Uterus (tissue), 4 donors: ENCODE measurements at places on chromosomes 13 and 19.

DNA sequence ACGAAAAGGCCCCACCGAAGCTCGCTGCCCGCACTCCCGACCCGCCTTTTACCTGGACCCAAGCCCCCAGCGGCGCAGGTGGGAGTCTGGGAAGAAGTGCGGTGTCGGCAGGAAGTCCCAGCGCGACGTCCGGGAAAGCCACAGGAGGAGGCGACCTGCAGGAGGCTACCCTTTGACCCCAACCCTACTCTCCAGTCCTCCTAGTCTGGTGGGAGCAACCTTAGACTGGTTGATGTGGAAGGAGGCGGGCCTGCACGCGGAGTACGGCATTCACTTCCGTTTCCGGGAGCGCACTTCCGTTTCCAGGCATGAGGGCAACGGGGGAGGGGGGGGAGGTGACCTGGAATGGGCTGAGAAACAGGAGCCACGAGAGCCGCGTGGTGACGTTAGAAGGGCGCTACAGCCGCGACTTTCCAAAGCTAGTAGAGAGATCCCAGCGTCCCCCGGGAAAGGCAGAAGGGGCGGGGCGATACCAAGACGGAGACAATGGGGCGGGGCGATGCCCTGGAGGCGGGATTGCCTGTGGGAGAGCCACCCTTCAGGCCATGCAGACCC is 28.5 kb downstream of the ZNF266 start:
- DNase-seq = peak; percentile 57

DNA sequence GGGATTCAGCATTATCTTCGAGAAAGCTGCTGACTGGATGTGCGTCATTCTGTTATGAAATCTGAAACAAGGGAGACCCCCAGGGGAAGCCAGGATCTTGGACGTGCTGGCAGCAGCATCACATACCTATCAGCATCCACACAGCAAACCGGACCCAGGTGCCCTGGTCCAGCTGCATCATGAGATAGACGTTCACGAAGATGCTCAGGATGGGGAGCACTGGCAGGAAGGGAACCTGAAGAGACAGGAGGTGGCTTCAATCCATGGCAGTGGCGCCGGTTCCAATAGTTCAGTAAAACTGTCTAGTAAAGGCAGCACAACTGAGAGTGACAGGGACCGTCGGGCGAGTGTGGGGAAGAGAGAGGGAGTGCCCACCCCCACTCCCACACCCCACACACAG is 79.5 kb downstream of the SLC7A1 start:
- DNase-seq = no peak

GRCh38 chr13:108326309-108326708 is 56.8 kb downstream of the TNFSF13B start:
- DNase-seq = no peak

DNA sequence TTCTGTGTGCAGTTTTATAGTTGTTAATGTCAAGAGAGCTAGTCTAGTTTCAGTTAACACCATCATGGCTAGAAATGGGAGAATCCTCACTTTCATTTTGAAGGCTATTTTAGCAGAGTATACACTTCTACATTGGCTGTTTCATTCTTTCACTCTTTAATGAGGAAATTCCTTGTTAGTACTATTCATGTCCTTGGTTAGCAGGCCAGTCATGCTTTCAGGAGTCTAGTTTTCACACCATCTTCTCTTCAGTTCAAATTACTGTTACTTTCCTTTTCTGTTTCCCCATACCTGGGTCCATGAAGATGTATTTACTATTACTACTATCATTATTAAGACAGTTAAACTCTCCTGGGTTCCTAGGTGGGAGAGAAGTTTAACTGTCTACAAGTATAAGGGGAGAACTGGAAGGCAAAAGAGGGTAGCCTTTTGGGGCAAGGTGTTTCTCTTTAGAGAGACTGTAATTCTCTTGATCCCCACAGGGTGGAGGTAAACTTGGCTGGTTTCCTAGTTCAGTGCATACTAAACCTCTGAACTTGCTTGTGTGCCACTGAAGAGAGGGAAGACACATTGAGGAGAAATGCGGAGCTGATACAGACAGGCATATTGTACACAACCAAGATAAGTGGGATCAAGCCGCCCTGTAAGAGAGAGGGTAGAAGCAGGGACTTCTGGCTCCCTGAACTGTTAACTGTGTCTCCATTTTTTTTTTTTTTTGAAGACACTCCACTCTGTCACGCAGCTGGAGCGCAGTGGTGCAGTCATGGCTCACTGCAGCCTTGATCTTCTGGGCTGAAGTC is 41.3 kb upstream of the IGFL4 start:
- DNase-seq = peak; percentile 30

DNA sequence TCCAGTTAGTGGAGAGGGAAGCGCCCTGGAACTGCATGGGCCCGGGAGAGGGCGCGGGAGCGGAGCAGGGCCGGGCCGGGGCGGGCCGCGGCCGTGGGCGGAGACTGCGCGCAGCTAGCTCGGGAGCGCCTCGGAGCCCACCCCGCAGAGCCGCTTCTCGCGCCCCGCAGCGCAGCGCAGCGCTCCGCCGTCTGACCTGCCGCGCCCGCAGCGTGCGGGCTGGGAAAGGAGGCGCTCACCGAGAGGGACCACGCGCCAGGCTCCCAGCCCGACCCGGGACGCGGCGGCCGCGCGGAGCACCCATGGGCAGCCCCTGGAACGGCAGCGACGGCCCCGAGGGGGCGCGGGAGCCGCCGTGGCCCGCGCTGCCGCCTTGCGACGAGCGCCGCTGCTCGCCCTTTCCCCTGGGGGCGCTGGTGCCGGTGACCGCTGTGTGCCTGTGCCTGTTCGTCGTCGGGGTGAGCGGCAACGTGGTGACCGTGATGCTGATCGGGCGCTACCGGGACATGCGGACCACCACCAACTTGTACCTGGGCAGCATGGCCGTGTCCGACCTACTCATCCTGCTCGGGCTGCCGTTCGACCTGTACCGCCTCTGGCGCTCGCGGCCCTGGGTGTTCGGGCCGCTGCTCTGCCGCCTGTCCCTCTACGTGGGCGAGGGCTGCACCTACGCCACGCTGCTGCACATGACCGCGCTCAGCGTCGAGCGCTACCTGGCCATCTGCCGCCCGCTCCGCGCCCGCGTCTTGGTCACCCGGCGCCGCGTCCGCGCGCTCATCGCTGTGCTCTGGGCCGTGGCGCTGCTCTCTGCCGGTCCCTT is at the start of gene MLNR:
Gene MLNR (plus strand): TSS at position 303 of the 820 bp plus-strand sequence. CDS start 0 bp downstream, at position 303.
- DNase-seq = no peak

GRCh38 chr13:99347911-99348451 is 40.8 kb upstream of the GPR183 start:
- no peak for DNase-seq

- DNase-seq = no peak
These were observed 29.0 kb downstream of the ARID3A start for GRCh38 chr19:954672-955494.

DNA sequence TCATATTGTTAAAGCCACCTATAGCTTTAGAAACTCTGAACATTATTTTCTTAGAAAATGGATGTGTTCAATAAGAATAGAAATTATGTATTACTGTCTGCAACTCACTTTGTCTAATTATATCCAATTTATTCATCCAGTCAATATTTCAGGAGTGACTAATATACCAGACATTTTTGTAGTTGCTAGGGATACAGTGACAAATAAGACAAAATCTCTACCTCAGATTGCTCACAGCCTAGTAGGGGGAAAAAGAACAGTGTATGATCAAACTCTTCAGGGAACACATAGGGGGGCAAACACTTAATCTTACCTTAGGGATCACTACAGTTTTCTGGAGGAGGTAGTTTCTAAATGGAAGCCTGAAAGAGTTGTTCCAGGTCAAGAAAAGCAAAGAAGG is 8.6 kb downstream of the BRCA2 start:
- no peak for DNase-seq

DNA sequence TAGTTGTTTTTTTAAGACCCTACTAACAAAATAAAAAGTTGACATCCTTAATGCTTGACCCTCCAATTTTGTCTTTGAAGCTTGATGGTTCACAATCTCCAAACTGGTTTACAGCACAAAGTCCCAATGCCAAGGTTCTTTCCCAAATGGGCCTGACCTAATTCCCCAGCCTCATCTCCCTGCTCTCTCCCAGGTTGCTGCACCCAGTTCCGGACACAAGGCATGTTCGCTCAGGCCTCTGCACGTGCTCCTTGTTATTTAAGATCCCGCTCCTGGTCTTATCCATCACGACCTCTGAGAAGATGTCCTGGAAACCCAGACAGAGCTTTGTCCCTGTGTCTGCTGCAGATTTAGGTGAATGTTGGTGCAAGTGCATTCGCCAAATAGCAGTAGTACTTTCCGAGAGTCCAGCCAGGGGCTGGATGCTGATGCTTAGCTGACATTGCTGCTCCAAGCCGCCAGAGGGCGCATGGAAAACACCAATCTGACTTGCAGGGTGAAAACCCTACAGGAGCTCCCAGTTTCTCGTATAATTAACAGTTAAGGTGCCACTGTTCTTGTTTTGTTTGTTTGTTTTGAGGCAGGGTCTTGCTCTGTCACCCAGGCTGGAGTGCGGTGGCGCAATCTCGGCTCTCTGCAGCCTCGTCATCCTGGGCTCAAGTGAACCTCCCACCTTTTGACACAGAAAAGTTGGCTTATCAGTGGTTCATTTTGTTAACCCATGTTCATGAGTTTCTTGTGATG is 18.5 kb downstream of the LYPD3 start:
- DNase-seq = peak; percentile 69

DNA sequence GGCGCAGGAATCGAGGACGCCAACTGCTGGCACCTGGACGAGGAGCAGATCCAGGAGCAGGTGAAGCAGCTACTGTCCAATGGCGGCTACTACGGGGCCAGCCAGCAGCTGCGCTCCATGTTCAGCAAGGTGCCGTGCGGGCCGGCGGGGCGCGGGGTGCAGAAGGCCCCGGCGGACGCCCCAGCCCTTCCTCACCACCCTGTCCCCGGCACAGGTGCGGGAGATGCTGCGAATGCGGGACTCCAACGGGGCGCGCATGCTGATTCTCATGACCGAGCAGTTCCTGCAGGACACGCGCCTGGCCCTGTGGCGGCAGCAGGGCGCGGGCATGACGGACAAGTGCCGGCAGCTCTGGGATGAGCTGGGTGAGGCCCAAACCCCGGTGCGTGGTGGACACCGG is 13.6 kb downstream of the ZSWIM4 start:
- no peak for DNase-seq

- peak; percentile 66 for DNase-seq
These were observed 61.6 kb downstream of the LRCH1 start for GRCh38 chr13:46614582-46614981.

DNA sequence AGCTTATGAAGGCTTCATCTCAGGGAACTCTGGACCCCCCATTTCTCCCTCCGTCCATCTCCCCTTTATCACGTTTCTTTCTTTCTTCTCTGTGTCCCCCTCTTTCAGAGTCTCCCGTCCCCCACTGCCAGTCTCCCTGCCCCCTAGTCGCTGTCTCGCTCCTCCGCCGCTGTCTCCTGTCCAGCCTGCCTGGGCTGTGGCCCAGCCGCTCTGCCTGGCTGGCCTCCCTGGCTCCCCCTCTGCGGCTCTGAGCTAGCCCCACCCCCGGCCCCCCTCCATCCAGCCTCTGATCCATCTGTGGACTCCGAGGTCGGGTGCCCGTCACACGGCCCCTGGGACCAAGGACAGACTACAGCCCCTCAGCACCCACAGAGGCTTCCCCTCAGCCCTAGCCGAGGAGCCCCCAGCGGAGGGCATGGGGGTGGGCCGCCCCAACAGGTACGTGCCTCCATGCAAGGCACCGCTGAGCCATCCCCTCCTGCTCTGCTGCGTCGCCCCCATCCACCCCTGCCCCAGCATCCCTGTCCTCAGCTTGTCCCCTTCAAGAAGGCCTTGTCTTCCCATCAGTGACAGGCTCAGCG is 1.1 kb upstream of the KCNJ14 start:
- DNase-seq = no peak

- DNase-seq = no peak
These were observed 24.9 kb downstream of the RCBTB2 start for GRCh38 chr13:48508011-48508410.

- DNase-seq = no peak
These were observed 6.9 kb downstream of the UBE2L5 start for GRCh38 chr13:30429235-30429634.

- no peak for DNase-seq
These were observed 4.7 kb downstream of the MAB21L1 start for GRCh38 chr13:35471706-35472322.

DNA sequence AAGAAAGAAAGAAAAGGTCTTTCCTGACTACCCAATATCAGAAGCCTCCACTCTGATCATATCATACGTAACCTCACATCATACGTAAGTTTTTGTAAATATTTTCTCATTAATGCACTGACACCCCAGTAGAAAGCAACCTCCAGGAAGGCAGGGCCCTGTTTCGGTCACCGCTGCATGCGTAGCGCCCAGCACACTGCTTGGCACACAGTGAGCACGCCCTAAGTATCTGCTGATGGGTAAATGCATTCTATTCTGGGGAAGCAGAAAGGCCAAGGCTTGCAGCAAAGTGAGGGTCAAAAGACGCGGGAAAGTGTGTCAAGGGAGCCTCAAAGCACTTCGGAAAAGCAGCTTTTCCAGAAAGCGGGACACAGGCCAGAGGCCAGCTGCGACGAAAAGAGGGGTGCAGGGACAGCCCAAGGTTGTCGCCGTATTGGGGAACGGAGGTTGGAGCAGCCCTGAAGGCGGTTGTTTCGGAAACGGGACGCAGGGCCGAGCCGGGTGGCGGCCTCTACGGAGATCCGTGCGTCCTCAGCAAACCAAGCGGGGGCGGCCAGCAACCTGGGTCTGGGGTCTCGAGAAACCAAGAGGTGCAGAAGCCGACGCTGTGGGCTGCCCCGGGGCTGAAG is 463 bp downstream of the SUGP1 start:
- no peak for DNase-seq

GRCh38 chr19:41698746-41699230 is 9.6 kb upstream of the CEACAM5 start:
- DNase-seq = no peak

DNA sequence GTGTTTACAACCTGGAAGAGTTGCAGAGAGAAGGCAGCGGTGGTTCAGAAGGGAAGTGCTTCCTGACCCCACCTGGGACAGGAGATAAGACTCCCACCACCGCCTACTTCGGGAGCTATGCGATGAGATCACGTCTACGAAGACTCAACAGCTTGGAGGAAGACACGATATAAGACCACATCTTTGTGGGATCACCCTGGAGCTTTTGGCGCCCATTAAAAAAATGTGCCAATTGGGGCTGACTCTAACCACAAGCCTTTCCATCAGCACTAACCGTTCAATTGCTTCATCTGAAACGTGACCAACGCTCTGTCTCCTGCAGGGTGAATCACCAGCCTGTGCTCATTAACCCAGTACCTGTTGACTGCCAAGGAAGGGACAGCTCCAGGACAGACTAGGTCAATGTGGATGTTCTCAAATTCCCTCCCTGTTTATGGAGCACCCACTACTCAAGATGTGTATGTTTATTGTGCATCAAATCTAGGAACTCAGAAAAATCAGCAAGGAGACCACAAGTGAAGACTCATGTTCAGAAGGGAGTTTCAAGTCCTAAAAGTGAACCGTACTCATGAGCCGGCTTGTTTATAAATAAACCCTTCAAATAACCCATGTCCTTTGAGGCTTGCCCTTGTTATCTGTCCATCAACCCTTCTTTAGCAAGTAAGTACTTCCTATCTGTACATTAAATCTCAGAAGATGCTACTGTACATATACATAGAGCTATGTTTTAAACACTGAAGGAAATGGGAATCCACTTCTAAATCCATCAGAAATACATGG is 67.5 kb downstream of the LATS2 start:
- DNase-seq = no peak
